EH (cell line): ENCODE measurements at places on chromosomes 1 and 21.
A peak's percentile ranks its signal among the peaks of the same experiment; 100 is the strongest.

DNA sequence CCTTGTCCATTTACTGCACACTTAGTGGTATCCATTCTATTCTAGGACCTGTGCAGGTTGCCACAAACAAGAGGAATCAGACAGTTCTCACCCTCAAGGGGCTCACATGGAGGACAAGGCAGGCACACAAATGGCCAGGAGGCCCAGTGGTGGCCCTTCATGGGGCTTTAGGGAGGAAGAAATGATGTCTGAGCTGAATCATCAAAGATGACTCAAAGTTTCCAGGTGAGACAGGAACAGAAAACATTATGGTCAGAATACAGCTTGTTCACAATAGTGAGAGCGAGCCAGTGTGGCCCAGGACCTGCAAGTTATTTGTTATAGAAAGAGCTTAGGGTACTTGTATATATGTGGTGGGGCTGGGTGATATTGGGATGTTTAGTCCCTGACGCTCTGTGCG, 26.4 kb downstream of the SHISAL2A start:
- no peak for DNase-seq

DNA sequence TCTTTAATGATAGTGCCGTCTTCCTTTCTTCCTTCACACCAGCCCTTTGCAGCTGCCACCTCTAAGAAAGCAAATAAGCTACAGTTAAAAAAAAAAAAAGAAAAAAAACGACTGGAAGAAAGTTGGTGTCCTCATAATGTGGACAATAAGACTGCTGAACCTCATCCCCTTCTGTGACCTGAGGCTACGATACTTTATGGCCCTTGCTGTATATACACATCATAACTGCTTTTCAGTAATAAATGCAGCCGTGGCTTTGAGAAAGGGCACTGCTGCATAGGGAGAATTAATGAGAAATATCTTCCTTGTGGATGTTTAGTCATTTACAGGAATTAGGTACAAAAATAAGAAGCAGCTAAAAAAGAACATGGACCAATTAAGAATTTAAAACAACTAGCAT, 333.8 kb upstream of the ADGRL2 start:
- DNase-seq = no peak

DNA sequence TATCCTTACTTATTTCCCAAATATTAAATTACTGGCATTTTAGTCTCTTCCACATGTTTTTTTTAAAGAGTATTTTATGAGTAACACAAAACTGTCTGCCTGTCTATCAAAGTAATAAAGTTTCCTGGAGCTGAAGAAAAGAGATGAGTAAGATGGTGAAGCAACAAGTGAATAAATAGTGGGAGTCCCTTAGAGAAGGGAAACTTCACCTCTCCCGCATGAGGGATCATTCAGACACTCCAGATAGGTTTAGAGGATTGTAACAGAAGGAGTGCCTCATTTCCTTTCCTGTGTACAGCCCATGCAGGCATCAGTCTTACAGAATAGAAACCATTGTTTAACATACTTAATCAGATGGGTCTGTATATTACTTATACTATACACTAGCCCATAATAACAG, 205.7 kb downstream of the USP25 start:
- no peak for DNase-seq

DNA sequence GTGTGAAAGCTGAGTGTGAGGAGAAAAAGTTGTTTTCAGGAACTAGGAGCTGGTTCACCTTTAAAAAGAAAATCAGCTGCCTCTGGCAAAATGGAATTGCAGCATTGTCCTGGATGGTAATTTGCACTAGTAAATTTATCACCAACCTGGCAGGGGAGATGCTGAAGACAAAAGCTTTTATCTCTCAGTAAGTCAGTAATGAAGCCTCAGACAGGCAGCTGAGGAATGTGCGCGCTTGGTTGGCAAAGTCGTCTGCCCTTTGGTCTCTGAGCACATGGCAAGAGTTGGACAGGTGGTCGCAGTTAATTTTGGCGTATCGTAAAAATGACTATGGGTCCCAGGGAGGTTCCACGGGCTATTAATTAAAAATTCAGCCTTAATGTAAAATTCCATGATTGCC, 131.9 kb downstream of the BACH1 start:
- DNase-seq = no peak

DNA sequence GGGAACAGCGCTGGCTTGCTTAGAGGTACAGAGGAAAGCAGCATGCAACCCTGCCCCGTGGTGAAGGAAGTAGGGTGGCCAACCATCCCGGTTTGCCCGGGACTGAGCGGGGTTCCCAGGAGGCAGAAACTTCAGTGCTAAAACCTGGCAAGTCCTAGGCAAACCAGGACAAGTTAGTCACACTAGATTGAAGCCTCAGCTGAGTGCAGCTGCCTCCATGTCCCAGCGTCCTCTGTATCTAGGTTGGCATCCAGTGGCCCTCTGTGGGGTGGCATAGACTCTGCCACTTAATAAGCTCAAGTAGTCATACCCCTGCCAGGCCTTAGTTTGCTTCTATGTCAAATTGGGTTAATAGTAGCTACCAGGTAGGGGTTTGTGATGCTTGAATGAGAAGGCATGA, 67.1 kb downstream of the ATP2B4 start:
- DNase-seq = no peak

GRCh38 chr1:160083968-160084770, 2.8 kb downstream of the KCNJ9 start:
- no peak for DNase-seq

GRCh38 chr21:27339902-27340301, 373.0 kb upstream of the ADAMTS5 start:
- DNase-seq = no peak

GRCh38 chr1:246791303-246791918, 67.2 kb downstream of the SCCPDH start:
- no peak for DNase-seq

GRCh38 chr21:40752125-40752524, 94.8 kb downstream of the DSCAM start:
- no peak for DNase-seq

DNA sequence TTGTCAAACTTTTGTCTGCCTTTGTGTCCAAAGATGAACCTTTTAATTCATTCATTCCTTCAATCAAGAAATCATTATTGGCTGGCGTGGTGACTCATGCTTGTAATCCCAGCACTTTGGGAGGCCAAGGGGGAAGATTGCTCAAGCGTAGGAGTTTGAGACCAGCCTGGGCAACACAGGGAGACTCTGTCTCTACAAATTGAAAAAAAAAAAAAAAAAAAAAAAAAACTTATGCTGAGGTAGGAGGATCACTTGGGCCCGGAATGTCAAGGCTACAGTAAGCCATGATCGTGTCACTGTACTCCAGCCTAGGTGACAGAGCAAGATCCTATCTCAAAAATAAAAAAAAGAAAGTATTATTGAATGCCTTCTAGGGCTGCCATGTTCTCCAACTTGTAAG, 51.3 kb upstream of the CXADR start:
- DNase-seq = peak; percentile 33

DNA sequence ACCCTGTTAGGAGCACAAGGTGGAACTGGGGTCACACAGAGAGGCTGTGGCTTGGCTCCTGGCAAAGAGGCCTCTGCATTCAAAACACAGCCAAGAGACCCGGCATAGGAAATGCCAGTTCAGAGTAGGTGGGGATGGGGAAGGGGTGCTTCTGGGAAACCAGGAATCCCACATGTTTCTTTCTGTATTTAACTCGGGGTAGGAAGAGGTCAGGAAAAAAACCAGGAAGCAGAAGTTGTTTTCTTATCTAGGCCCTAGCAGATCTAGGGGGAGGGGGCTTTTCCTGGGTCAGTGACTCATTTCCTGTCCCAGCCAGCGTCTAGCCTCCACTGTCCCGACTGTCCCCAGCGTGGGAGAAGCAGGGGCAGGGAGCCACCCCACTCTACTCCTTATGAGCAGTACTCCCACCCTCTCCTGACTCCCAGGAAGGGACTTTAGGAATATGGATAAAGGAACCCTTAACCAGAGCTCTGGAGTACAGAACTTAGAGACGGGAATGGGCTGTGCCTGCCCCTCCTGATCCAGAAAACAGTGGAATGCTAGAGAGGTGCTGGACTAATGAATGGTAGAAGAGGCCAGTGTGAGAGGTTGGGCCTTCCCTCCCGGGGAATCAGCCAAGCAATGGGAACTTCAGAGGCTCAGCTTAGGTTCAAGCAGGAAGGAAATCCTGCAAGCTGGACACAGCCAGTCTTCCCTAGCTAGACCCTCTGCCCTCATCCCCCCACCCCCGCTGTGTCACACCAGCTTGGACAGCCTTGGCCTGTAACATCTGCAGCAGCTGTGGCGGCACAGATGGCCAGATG, 5.7 kb downstream of the FHL3 start:
- DNase-seq = peak; percentile 84

DNA sequence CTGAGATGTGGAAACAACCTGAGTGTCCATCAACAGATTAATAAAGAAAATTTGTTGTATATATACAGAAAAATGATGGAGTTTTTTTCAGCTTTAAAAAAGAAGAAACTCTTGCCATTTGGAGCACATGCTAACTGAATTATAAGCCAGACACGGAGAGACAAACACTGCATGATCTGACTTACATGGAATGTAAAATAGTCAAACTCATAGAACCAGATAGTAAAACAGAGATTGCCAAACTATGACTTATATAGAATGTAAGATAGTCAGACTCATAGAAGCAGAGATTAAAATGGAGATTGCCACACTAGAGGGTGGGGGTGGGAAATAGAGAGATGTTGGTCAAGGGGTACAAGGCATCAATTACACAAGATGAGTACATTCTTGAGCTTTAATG, 1786.6 kb downstream of the PLA2G4A start:
- no peak for DNase-seq

DNA sequence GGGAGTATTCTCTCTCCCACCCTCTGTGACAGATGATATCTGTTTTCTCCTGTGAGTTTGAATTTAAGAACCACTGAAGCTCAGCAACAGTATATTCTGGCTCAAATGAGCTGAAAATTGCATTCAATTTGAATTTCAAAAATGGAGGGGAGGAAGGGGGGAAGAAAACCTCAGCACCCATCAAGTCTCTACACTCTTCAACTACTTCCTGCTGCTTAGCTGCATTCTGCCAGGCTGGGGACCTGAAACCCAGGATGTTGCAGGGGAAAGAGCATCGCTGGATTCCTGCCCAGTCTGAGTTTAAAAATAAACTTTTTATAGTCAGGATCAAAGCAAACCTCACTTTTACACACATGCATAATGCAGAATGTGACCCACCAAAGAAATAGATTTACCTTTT, 214.3 kb upstream of the ESRRG start:
- no peak for DNase-seq

- DNase-seq = peak; percentile 58
Observed at GRCh38 chr1:224065455-224065854, 48.5 kb upstream of the FBXO28 start.

DNA sequence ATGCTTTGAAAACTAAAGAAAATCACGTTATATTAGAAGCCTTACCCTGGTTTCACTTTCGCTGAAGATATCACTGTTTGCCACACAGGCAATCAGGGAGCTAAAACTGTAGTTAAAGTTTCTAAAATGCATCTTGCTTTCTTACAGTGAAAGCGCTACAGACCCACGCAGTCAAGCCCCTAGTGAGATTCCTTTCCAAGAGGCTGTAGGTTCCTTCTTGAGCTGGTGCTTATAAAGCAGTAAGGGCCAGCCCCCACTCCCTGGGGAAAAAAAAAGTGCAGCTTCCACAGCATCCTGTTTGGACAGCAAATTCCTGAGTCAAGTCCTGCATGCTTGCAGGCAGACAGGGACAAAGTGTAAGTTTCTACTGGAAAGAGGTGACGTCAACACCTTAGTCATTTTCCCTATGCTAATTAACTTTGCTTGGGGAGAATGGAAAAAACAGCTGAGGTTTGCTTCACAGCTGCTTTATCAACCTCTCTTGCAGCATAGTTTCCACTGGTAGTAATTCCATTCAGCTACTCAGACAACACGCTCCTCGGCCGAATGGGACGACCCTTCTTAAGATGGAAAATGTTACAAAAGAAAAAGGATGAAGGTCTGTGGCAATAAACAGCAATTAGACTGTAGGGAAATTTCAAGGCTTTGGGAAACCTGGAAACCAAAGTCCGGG, 14.7 kb upstream of the KCNE1 start:
- DNase-seq = peak; percentile 100

- DNase-seq = no peak
Observed at GRCh38 chr1:160884579-160884978, 401 bp downstream of the ITLN1 start.

- no peak for DNase-seq
Observed at GRCh38 chr1:207336559-207337467, 15.3 kb downstream of the CD55 start.

DNA sequence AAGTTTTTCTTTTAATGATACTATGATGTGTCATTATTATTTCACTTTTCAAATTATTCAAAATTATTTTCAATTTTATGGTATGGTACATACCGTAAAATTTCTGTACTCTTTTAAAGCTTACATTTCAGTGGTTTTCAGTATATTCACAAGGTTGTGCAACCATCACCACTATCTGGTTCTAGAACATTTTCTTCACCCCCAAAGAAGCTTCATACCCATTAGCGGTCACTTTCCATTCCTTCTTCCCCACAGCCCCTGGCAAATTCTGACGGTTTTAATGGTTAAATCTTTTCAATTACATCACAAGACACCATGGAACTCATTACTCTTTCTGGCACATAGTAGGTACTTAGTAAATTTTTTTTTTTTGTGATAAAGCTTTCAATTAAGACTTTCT, 22.8 kb upstream of the ATP5PO start:
- DNase-seq = no peak

DNA sequence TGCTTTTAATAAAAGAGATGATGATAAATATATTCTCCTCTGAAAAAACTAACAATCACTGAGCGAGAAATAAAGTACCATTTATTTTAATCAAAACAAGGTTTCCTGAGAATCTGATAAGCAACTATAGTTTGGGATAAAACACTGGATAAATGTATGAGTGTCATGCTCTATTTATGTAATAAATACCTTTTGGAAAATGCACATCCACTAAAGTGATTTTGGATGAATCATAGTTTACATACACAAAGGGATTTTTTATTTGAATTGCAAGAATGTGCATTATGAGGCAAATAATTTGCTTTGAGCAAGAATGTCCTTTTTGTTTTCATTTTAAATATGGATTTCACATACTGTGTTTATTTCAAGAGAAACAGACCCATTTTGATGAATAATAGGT, 1483.5 kb downstream of the MRPL39 start:
- DNase-seq = no peak

- DNase-seq = no peak
Observed at GRCh38 chr1:62232871-62233278, 38.2 kb downstream of the L1TD1 start.

- no peak for DNase-seq
Observed at GRCh38 chr21:31644643-31645042, 14.8 kb upstream of the SOD1 start.

- no peak for DNase-seq
Observed at GRCh38 chr1:37438869-37439343, 35.5 kb upstream of the ZC3H12A start.

GRCh38 chr1:109547463-109548320, 723 bp upstream of the GNAI3 start:
- DNase-seq = peak; percentile 44
